ENCODE measurements at places on chromosomes 16 and 17. TPM values are rescaled to one million over a fixed set of nuclear protein-coding genes. Genes with fewer than 3 reads are reported as not detected.

NUBP1 gene
- total RNA-seq, result 31.5 TPM

VWA3A gene
- total RNA-seq, result 0.05 TPM

MT1A gene
- 0.94 TPM for total RNA-seq

SLC25A11 gene
- 72.5 TPM for total RNA-seq

TTYH2 gene
- total RNA-seq, result 7.6 TPM

TERB1 gene
- total RNA-seq, result not detected

GRCh38 chr17:9195961-9196670 lies 174.8 kb downstream of the NTN1 start:
- no peak overlapping the region for H3K27ac ChIP-seq
- no peak for DNase-seq
- H3K36me3 ChIP-seq, result no peaks in the 10 kb centered on the region
- no peak overlapping the region for H3K4me3 ChIP-seq
- peaks cover 2% of the 10 kb centered on the region for H3K27me3 ChIP-seq

DNA sequence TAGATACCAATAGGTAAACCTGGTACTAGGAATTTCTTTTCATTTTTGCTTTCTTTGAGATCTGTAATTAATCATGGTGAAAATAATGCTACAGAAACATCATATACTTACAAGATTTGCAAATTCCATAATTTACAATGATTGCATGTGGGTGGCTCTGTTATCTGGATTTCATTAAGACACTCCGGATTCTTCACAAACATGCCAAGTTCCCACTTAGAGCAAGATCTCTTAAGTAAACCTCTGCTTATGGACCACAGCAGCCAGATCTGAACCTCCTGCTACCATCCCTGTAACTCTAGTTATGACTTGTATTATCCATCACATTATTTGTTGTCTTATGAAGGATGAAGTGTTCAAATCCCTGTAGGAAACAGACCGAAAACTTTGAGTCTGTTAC lies 424.7 kb downstream of the CDH13 start:
- H3K27me3 ChIP-seq, result no peaks in the 10 kb centered on the region
- no peak overlapping the region for H3K27ac ChIP-seq
- no peak for DNase-seq

DNA sequence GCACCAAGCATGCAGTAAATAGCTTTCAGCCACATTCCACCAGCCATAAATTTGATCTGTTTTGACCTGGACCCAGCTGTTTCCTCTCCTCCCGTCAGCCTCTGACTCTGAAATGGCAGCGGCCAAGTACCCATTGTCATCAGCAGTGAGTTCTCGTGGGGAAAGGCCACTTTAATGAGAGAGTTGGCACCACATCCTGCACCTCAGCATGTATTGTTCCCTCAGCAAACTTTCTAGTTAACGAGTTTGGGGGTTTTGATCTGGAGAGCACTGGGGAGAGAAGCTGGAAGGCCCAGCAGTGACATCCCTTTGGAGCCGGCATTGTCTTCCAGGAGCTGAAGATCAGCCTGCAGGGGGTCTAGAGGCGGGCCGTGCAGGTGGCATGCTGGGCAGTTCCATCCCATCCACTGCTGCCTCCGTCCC lies 84.9 kb downstream of the RPA1 start:
- no peak for DNase-seq
- no peaks in the 10 kb centered on the region for H3K36me3 ChIP-seq
- H3K27me3 ChIP-seq, result peaks cover 16% of the 10 kb centered on the region
- no peak overlapping the region for H3K27ac ChIP-seq

DNA sequence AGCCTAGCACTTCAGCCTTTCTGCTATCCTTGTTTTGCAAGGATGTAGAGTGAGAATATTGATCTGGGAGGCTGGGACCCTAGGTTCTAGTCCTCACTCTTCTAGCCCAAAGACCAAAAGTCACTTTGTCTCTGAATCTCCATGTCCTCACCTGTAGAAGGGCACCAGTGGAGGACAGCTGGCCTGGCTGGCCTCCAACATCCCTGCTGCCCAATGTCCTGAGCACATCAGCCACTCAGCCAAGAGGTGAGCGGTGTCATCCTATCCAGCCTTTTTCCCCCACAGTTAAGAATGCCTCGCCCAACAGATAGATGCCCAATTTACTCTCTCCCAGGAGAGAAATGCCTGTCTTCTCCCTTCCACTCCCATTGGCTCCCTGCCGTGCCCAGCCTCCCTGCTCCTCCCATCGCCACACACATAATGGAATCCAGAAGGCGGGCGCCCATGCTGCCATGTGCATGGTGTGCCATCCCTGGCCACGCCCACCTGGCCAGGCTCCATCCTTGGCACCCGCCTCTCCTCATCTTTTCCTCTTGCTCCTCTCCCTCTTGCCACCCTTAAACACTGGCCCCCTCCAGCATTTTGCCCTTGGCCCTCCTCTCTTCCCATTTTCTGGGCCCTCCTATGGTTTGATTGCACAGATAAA lies 157.3 kb upstream of the SDK2 start:
- no peaks in the 10 kb centered on the region for H3K4me1 ChIP-seq
- H3K36me3 ChIP-seq, result no peaks in the 10 kb centered on the region
- no peak for DNase-seq
- H3K27ac ChIP-seq, result no peak overlapping the region
- H3K4me3 ChIP-seq, result no peak overlapping the region

DNA sequence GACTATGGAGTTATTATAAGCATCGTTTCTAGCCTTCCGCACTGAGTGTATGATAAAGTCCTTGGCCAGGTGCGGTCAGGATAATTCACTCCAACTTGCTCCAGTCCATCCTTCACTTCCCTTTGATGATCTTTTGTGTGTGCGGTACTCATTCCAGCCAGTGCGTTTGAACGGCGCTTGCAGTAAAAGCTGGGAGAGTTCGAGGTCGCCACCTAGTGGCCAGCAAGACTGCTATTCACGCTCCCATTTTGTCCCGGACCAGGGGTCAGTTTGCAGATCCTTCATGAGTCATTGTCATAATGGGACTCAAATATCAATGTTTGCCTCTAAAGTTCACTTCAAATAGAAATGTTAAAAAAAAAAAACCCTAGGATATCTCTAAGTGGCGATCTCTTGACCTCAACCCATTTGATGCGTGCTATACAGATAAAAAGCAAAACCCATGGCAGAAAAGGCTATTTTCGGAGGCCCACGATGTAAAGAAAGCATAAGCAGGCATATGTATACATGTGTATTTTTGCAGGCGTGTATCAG lies 417.1 kb downstream of the TMEM114 start:
- H3K27ac ChIP-seq, result no peak overlapping the region
- no peaks in the 10 kb centered on the region for H3K27me3 ChIP-seq
- no peaks in the 10 kb centered on the region for H3K36me3 ChIP-seq
